Thoracic aorta (tissue), 2 donors: ENCODE measurements at places on chromosomes 7 and 10. TPM values are rescaled to one million over a fixed set of nuclear protein-coding genes. Genes with fewer than 3 reads are reported as not detected.

DNA sequence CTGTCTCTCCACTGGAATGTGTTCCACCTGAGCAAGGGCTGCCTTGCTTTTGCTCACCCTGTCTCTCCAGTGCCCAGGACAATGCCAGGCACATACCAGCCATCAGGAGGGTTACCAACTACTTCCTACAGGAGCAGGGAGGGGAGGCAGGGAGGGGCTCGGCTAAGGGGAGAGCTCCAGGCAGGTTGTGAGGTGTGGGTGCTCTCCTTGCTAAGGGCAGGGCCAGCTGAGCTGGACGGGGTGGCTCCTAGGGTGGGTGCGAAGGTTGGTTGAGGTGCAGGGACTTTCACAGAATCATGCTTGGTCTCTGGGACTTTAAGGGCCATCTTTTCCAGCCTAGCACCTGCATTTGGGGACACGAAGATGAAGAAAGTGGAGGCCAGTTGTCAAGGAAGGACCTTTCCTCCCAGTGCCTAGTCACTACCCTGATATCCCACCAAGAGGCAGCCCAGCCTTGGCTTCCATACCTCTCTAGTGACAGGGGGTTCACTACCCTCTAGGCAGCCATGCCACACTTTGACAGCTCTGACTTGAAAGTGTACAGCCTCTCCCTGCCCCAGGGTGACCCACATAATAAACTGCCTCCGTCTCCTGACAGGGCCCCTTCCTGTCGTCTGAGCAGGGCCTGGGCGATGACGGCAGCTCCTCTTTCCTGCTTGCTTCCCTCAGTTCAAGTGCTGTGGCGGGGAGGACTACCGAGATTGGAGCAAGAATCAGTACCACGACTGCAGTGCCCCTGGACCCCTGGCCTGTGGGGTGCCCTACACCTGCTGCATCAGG, 46.5 kb downstream of the TSPAN15 start:
- peaks cover 34% of the 10 kb centered on the region for H3K4me1 ChIP-seq
- no peak for DNase-seq
- H3K27me3 ChIP-seq = no peaks in the 10 kb centered on the region
- no peaks in the 10 kb centered on the region for H3K36me3 ChIP-seq
- no peak overlapping the region for H3K4me3 ChIP-seq

GRCh38 chr7:7639847-7640220, 718 bp upstream of the UMAD1 start:
- H3K4me1 ChIP-seq = peaks cover 4% of the 10 kb centered on the region
- H3K27ac ChIP-seq = peak overlapping the region; percentile 55
- H3K36me3 ChIP-seq = no peaks in the 10 kb centered on the region
- H3K4me3 ChIP-seq = peak overlapping the region; percentile 91

GRCh38 chr7:27064159-27064558, 31.6 kb downstream of the HOXA1 start:
- DNase-seq = no peak
- H3K4me3 ChIP-seq = no peak overlapping the region
- no peaks in the 10 kb centered on the region for H3K4me1 ChIP-seq

GRCh38 chr10:120005207-120006201, 113.0 kb downstream of the SEC23IP start:
- H3K4me1 ChIP-seq = no peaks in the 10 kb centered on the region
- H3K36me3 ChIP-seq = no peaks in the 10 kb centered on the region
- H3K4me3 ChIP-seq = no peak overlapping the region
- no peaks in the 10 kb centered on the region for H3K27me3 ChIP-seq
- DNase-seq = no peak

DNA sequence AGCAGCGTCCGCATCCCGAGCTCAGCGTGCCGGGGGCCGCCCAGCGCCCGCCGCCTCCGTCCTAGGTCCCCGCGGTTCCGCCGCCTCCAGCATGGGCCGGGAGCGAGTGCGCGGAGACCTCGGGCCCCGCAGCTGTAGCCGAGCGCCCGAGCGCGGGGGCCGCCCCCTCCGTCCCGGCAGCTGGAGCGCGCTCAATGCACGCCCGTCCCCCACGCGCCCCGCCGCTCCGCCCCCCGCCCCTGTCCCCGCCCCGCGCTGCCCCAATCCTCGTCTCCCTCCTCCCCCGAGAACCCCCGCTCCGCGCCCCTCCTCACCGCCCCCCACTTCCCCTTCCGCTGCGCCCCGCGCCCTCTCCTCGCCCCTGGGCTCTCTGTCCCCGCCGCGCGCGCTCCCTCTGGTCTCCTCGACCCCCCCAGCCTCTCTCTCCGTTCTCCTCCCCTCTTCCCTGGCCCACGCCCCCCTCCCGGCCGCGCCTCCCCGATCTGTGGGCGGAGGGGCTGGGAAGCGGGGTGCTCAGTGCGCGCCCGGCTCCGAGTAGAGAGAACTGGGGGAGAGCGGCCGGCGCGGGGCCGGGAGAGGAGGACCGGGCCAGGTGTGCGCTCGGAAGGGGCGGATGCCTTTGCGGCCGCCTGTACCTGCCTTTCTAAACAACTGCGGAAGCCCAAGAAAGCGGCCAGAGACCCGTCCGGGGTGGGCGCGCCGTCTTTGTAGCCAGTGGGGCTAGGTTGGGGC, at the start of gene VIPR2:
VIPR2 (minus strand) TSS at position 110 of the 732 bp plus-strand sequence; CDS start at position 14, 96 bp downstream.
- no peaks in the 10 kb centered on the region for H3K27me3 ChIP-seq
- H3K27ac ChIP-seq = peak within 1 kb of the TSS; percentile 39
- H3K36me3 ChIP-seq = no peaks in the 10 kb centered on the region

GRCh38 chr10:11473128-11473760, 138.2 kb downstream of the USP6NL start:
- no peak for DNase-seq
- H3K4me3 ChIP-seq = no peak overlapping the region
- H3K4me1 ChIP-seq = peaks cover 5% of the 10 kb centered on the region
- H3K27ac ChIP-seq = no peak overlapping the region
- no peaks in the 10 kb centered on the region for H3K27me3 ChIP-seq
- H3K36me3 ChIP-seq = no peaks in the 10 kb centered on the region

GRCh38 chr7:37089972-37090371, 358.7 kb downstream of the ELMO1 start:
- no peaks in the 10 kb centered on the region for H3K36me3 ChIP-seq
- H3K27me3 ChIP-seq = no peaks in the 10 kb centered on the region
- H3K4me1 ChIP-seq = peaks cover 14% of the 10 kb centered on the region
- DNase-seq = no peak
- H3K27ac ChIP-seq = no peak overlapping the region
- no peak overlapping the region for H3K4me3 ChIP-seq

DNA sequence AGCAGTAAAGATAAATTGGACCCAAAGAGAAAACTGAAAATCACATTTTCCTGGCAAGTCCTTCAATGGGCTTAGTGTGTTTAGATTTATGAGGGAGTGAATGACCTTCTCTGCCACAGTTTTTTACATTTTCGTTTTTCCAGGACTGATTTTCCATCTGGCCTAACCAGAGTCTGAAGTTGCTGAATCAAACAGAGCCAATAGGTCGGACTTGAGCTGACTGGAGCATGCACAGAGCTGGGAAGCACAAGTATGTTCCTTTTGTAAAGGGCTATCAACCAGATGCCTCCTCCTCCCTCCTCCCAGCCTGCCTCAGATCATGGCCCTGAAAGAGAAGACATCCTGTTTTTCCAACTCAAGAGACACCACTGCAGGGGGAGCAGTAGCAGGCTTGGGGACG, 126.0 kb upstream of the ANKRD1 start:
- DNase-seq = no peak
- H3K4me3 ChIP-seq = no peak overlapping the region
- peak overlapping the region; percentile 32 for H3K27ac ChIP-seq

- H3K27me3 ChIP-seq = no peaks in the 10 kb centered on the region
- peaks cover 53% of the 10 kb centered on the region for H3K4me1 ChIP-seq
- DNase-seq = no peak
- H3K27ac ChIP-seq = peak overlapping the region; percentile 91
Observed at GRCh38 chr10:119022846-119023552, 6.5 kb upstream of the NANOS1 start.

- peaks cover 80% of the 10 kb centered on the region for H3K4me1 ChIP-seq
- no peaks in the 10 kb centered on the region for H3K36me3 ChIP-seq
- no peak overlapping the region for H3K4me3 ChIP-seq
Observed at GRCh38 chr10:87875929-87876571, 12.6 kb downstream of the PTEN start.

DNA sequence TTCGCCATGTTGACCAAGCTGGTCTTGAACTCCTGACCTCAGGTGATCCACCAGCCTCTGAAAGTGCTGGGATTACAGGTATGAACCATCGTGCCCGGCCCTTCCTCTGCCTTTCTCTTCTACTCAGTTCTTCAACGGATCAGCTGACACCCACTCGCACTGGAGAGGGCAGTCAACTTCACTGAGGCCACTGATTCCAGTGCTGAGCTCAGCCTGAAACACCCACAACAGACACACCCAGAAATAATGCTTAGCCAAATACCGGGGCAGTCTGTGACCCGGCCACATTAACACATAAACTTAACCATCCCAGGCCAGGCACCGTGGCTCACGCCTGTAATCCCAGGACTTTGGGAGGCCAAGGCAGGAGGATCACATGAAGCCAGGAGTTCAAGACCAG, 119.3 kb upstream of the CHST15 start:
- no peaks in the 10 kb centered on the region for H3K36me3 ChIP-seq
- H3K27me3 ChIP-seq = no peaks in the 10 kb centered on the region
- no peak overlapping the region for H3K27ac ChIP-seq
- no peak overlapping the region for H3K4me3 ChIP-seq
- no peak for DNase-seq

DNA sequence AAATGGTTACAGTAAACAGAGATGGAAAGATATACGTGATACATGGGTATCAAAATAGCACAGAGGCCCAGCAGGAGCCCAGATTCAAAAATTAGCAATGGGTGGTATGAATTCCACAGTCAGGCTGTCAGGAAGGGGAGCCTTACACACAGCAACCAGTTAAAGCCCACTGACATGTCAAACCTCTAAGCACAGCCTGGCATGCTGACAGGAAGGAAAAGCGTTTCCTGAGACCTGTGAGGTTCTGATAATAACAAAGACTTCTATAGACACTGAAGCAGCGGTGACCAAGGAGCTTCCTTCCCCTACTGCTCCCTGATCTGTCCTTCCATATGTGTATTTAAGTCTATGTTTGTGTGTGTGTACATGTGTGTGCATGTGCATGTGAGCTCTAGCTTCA, 89.9 kb downstream of the PHYHIPL start:
- H3K27ac ChIP-seq = no peak overlapping the region
- peaks cover 7% of the 10 kb centered on the region for H3K36me3 ChIP-seq
- peaks cover 3% of the 10 kb centered on the region for H3K4me1 ChIP-seq
- no peak for DNase-seq
- no peaks in the 10 kb centered on the region for H3K27me3 ChIP-seq

The KCP gene
- 2.0 TPM for total RNA-seq

The C7orf57 gene
- total RNA-seq = not detected

The CFAP70 gene
- total RNA-seq = 3.4 TPM

The PAPOLB gene
- 1.1 TPM for total RNA-seq
